ENCODE measurements at places on chromosomes 1 and 21.
A peak's percentile ranks its signal among the peaks of the same experiment; 100 is the strongest.

DNA sequence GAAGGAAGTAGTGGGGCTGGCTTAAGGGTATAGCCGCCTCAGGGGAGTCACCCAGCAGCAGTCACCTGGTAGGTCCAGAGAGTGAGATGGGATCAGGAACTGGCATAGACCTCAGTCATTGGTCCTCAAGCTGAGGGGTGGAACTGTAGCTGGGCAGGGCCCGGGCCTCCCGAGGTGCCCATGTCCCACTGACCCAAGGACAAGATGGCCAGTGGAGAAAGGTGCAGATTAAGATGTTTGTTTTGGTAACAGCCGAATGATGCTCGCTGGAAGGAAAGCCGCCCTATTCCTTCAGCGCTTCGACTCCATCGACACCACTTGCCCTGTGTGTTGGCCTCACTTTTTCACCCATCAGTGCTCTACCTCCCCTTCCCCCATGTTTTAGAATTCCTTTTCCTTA, 16.4 kb downstream of the COL9A2 start:
- DNase-seq, result no peak

GRCh38 chr1:39081271-39082009, 55.3 kb downstream of the NDUFS5 start:
- DNase-seq, result no peak

DNA sequence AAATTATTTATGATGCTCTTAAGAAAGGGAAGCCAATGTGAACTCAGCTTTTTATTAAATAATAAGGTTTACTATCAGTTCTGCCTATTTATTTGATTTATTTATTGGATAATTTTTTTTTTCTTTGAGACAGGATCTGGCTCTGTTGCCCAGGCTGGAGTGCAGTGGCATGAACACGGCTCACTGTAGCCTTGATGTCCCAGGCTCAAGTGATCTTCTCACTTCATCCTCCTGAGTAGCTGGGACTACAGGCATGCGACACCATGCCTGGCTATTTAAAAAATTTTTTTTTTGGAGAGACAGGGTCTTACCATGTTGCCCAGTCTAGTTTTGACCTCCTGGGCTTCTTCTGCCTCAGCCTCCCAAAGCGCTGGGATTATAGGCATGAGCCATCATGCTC, 21.0 kb upstream of the DNAJC28 start:
- DNase-seq, result no peak

DNA sequence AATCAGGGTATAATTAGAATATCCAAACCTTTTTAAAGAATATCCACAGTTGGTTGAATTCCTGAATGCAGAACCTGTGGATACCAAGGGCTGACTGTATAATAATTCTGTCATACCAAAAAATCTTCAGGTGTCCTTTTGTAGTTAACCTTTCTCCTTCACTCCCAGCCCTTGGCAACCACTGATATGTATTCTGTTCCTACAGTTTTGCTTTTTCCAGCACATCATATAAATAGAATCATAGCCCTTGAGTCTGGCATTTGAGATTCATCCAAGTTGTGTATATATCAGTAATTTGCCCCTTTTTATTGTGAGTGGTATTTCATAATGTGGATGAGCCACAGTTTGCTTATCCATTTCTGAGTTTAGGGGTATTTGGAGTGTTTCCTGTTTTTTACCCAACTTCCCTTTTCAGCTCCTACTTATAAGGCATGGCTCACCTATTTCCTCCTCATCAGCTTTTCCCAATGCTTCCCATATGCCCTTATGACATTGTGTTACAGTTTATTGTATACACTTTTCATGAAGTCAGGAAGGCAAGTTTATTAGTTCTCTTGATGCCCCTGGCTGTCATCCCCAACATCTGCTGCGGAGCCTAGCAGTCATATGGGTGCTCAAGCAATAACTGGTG, 35.0 kb upstream of the AGO1 start:
- DNase-seq, result no peak

GRCh38 chr1:174160109-174160473, 771 bp downstream of the RABGAP1L start:
- no peak for DNase-seq

DNA sequence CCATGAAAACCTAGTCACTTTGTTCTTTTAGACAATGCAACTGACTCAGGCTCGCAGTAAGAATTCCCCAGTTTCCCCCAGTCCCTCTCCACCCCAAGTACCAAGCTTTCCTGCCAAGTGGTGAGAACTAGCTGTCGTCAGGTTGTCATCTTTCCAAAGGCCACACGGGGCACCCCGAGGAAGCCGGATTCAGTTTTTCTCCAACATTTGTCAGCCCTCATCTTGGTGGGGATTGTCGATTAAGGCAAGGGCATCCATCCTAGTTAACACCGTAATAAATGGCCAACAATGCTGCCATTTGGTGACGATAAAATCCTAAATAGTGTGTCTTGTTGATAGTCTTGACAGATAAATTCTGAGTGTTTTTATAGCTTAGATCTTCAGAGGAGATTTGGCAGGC, 55.9 kb upstream of the PROX1 start:
- no peak for DNase-seq

GRCh38 chr1:37487619-37487984, 13.2 kb downstream of the ZC3H12A start:
- DNase-seq, result no peak

DNA sequence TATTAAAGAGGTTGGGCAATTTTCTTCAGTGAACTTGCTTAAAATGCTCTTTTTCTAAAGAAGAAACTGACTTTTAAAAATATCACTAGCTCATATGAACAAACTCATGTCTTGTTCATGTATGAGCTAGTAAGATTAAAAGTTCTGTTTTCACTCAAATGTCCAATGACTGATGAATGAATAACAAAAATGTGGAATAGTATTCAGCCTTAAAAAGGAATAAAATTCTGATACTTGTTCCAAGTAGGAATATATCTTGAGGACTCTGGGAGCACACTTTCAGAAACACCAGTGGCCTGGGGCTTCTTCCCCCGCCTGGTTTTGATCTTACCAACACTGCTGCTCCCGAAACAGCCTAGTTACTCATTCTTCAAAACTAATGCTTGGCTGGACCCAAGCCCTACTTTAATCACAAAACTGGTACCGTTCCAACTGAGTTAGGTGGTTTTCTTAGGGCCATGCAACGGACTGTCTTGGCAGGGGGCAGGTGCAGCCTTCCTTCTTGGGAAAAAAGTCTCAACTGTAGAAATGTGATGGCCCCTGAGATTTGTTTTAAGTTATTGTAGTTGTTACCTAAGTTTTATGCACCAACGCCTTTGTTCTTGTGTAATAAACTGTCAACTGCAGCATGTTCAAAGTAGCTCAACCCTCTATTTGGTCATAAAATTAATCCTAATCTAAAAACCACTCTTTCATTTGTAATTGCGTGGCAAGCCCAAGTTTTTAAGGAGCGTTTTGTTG, 116.0 kb downstream of the ETS2 start:
- no peak for DNase-seq

DNA sequence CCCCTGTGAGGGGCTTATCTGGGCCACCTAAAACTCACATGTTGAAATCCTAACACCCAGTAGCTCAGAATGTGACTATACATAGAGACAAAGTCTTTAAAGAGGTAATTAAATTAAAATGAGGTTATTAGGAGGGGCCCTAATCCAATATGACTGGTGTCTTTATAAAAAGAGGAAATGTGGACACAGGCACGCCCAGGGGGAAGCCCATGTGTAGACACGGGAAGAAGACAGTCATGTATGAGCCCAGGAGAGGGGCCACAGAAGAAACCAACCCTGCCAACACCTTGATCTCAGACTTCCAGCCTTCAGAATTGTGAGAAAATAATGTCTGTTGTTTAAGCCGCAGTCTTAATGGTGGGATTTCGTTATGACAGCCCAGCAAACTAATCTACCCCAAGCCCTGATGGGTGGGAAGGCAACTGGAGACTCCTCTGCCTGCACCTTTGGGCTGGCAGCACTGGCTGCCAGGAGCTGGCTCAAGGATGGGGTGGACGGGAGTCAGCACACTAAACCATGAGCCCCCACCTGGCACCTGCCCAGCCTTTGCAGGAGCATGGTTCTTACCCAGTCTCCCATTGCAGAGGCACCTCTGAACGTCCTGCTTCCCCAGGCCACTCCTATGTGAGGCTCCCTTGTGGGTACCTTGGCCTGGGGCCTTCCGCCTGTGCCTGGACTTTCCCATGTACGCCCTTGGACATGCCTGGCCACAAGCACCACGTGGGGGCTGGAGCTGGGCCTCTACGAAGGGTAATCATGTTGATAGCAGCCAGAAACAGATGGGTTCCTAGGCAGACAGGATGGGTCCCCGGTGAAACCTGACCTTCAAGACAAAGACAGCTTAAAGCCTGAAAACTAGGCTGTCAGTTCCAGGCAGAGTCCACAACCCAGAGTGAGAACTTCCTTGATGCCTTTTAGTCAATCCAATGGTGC, 57.1 kb upstream of the DMRTB1 start:
- DNase-seq, result no peak

- peak; percentile 37 for DNase-seq
Measured at GRCh38 chr1:23098463-23099170, 70.0 kb downstream of the LUZP1 start.

DNA sequence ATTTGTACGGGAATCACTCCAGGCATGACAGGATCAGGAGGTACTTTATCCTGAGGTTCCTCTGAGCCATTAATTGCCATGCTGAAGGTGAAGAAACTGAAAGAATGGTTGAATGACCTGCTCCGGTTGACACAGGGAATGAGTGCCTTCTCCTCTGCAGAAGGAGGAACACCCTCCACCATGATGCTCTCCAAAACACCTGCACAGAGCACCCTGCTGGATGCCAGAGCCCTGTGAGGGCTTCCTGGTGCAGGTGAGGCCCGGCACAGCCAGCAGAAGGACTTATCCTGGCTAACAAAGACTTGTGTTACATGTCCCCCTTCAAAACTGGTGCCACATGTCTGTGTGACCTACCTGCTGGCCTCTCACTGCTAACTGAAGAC, 14.3 kb upstream of the LBR start:
- DNase-seq, result no peak

DNA sequence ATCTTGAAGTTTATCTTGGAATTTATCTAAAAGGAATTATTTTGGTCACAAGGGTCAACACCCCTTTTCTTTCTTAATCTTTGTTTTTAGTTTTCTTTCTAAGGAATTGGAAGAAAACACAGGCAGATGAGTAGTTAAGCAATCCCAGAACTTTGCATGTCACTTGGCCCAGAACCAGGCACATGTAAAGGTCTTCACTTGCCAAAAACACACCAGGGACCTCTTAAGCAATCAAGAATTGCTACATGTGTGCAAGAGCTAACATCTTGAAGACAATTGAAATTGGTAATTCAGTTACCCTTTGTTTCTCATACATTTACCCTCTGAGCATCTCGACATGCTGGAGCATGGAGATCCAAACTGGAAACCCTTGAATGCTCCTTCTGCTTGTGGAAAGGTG, 114.2 kb downstream of the ZC3H11B start:
- no peak for DNase-seq

DNA sequence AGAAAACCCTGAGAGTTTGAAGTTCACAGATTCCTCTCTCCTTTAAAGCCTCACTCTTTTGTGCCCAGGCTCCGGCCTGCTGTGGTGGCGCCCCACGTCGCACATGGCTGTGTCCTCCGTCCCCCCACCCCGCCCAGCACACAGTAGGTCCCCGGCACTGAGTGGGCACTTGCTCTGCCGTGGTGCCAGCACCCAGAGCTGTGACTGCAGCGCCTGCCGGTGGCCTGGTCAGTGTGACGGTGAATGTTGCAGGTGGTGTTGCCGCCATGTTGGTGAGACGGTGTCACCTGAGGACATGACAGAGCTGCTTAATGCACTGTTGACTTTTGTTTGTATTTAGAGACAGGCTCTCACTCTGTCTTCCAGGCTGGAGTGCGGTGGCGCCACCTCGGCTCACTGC, 3.4 kb downstream of the ATAD3C start:
- DNase-seq, result no peak

DNA sequence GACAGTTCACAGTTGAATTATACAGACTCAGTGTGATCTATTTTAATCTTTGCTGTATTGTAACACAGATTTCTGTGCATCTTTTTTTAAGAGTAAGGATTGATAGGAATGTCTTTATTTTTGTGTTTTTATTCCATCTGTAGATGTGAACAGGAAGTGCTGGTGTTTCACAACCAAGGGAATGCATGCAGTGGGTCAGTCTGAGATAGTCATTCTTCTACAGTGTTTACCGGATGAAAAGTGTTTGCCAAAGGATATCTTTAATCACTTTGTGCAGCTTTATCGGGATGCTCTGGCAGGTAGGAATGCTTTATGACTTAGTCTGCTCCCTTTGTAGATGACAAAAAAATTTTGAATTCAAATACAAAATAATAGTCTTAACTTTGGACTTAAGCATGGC, 84.5 kb downstream of the CC2D1B start:
- DNase-seq, result no peak

DNA sequence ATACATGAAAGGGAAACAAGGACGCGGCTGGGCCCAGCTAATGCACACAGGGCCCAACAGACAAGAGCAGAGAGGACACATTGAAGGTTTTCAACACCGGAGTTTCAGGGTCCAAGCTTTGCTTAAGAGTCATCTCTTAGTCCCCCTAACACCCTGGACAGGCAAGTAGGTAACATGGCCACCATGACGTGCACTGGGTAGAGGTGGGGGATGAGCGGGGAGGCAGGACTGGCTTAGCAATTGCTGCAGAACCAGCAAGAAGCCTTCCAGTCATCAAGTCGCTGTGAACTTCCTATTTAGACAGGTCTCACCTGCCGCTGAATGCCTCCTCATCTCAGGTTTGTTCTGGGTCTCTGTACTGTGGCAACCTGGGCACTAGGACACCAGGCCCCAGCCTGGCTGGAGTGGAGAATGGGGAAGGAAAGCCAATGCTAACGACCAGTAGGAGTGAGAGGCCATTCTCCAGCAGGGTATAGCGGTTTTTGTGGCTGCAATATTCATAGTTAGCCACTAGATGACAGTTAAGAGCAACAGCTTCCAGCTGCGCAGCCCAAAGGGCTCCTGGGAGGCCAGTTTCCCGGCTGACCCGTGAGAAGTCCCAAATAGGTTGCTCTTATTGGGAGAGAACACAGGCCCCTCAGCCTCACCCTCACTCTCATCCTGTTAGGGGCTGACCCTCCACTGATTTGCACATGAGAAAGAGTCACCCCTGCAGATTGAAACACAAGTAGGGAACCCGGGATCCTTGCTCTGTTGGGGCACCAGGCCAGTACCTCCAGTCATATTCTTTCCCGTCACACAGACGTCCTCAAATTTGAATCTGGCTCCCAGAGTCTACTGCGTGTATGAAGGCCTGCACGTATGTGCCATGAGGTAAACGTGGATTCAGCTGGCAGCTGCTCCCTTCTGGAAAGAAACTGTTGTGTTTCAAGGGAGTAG, 6.0 kb upstream of the PIGC start:
- no peak for DNase-seq

GRCh38 chr21:42847051-42847707, 32.2 kb downstream of the WDR4 start:
- no peak for DNase-seq

GRCh38 chr1:213728593-213729536, 258.9 kb upstream of the PROX1 start:
- no peak for DNase-seq

- no peak for DNase-seq
Measured at GRCh38 chr1:174023440-174023839, 1.3 kb upstream of the RC3H1 start.

Measured in stimulated activated CD4-positive, alpha-beta T cell treated with anti-CD3 and anti-CD28 coated beads, TNF-alpha, amount 100 ng/mL, for 48 hours (primary cell).